ENCODE measurements at places on chromosomes 4 and X.

- DNase-seq, result no peak
Observed at GRCh38 chr4:133149932-133150471, 908 bp downstream of the PCDH10 start.

GRCh38 chr4:8779490-8779932 is 92.1 kb downstream of the HMX1 start:
- no peak for DNase-seq

GRCh38 chr4:24330172-24330571 is 254.2 kb downstream of the DHX15 start:
- peak; percentile 43 for DNase-seq

DNA sequence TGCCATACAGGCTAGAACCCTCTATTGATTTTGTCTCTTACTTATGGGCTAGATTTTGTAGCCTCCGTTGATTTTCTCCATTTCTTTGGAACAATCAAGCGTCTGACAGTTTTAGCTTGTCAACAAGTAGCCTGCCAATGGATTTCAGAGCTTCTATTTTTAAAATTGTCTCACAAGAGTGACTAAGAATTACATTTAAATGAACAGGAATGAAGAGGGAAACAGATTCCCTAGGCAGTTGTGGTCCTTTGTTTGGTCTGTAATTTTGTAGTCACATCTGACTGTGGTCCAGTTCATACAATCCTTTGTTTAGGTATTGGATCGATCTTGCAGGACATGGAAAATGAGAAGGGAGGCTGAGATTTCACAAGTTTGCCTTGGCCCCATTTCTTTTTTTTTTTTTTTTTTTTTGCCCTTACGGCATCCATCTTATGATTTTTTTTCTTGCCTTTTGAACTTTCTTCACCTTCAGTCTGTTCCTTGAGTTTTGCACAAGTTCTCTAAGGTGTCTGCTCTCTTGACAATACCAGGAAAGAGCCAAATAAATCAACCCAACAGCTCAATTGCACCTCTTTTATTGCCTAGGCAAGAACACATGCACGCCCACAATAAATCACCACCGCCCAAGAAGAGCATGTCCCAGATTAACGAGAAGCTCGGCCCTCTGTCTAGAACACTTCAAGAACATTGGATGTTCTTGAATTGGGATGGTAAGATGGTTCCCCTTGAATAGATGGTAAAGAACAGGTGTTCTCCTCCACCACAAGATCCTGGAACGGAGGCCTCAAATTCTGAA is 86.5 kb upstream of the EGFL6 start:
- DNase-seq, result peak; percentile 32
